Activated CD8-positive, alpha-beta memory T cell treated with anti-CD3 and anti-CD28 coated beads for 1 hour (primary cell): ENCODE measurements at places on chromosomes 4 and X.

- DNase-seq: no peak
Observed at GRCh38 chr4:8192748-8193738, 6.0 kb upstream of the SH3TC1 start.

DNA sequence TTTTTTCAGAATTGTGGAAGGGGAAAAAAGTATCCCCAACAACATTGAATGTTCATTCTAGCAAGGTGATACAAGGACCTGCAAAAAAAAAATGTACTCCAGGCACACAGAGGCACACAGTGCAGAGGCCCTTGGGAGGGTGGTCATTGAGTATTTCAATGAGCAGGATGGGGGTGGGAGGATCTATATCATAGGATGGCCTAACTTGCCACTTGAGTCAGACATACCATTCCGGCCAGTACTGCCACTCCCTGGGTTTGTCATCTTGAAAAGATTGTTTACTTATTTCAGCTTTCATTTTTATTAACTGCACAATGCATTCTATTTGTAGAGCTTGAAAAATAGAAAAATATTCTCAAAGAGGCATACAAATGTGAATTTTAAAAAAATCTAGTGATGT, 18.7 kb downstream of the ZNF595 start:
- DNase-seq: no peak

- DNase-seq: no peak
Observed at GRCh38 chrX:45849261-45849862, 648.7 kb upstream of the DIPK2B start.

- DNase-seq: no peak
Observed at GRCh38 chr4:32462944-32463343, 1742.8 kb downstream of the PCDH7 start.

DNA sequence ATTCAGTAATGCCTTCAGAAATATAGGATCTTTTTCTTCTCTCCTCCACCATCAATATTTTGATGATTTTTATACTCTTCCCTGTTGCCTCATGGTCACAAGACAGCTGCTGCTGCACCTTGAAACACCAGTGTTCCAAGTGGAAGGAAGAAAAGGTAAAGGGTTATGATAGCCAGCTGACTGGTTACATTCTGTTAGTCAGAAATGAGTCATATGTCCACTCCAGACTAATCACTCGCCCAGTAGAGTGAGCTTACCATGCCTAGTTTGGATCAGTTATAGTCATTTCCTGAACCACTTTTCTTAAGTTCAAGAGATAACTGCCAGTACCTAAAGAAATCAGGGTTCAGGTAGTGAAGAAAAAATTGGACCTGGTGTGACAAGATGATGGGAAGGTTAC, 532.3 kb upstream of the SMIM31 start:
- no peak for DNase-seq

- no peak for DNase-seq
Observed at GRCh38 chrX:39874202-39874816, 223.4 kb downstream of the BCOR start.

DNA sequence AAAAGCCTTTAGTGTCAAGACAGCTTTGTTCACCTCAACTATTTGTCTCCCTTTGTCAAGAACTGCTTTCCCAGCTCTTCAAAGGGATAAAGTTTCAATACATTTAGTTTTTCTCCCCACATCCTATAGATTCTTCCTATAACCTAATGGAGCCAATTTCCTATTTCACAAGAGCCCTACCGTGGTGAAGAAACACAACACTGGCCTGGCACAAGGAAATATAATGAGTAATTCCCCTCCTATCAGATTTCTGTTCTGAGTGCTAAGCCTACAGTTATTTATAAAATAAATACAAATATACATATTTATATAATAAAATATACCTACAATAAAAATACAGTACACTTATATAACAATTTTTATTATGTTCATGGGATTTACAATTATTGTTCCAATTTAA, 89.9 kb downstream of the SHISA3 start:
- no peak for DNase-seq

DNA sequence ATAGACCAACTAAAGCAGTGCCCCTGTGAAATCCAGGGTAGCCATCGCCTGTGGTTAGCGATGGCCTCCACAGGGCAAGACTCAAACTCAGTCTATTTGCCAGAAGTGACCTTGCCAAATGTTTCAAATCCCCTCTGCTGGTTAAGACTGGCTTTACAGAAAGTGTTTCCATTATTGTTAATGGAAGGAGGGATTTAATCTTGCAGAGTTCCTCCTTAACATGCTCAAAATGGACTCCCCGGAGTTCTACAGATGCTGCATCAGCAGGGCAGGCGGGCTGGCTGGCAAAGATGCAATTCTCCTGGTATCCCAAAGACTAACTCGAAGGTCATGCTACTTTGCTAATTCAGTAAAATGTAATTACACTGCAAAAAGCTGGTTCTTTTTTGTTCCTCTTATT, 313.0 kb upstream of the SLC7A11 start:
- DNase-seq: no peak

DNA sequence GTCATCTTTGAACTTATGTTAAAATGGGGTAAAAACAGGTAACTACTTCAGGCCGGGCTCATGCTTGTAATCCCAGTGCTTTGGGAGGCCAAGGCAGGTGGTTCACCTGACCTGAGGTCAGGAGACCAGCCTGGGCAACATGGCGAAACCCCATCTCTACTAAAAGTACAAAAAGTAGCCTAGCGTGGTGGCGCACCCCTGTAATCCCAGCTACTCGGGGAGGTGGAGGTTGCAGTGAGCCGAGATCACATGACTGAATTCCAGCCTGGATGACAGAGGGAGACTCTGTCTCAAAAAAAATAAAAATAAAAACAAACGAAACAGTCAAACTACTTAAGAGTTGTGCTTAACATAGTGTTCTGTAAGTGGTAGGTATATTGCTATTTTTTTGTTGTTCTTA, 2.5 kb downstream of the DDX3X start:
- no peak for DNase-seq

DNA sequence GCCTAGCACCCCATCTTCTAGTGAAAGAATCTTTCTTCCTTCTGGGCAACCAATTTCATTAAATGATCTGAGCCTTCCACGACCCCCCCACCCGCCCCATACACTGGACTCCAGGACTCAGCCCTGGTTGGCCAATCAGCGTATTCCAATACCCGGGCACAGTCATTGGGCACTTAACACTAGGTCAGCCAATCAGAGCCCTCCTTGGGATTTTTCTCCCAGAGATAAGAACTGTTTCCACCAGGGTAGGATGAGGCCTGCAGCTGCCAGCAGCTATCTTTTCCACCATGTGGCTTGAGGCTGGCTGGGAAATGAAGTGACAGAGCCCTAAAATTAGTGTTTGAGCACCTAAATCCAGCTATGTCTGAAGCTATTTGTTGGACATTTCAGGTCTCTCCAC, 418.8 kb downstream of the BCOR start:
- DNase-seq: no peak

GRCh38 chr4:168723569-168723968, 226.7 kb downstream of the PALLD start:
- no peak for DNase-seq

GRCh38 chrX:150842198-150842685, 56.2 kb downstream of the CD99L2 start:
- no peak for DNase-seq
